ENCODE measurements at places on chromosomes 13 and 19.

DNA sequence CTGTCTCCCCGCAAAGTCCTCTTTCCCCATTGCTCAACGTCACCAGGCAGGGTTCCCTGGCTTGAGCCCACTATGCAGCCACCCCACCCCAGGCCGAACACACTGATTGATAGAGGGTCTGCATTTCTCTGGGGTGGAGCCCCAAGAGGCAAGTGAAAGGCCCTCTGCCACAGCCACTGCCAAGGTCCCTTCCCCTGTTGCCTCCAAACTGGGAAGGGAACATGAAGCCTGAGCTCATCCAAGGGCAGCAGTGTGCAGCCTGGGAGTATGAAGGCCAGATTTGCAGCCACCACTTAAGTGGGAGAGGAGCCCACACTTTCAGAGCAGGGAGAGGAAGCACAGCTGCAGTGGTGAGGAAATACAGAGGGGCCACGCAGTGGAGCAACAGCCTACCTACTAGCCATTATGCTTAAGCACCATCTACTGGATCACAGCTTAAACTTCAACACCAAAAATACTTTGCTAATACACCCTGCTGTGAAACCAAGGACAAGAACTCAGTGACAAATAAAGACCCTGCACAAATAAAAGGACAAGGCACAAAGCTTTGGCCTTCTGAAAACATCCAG is 48.6 kb downstream of the UBL3 start:
- DNase-seq: no peak

DNA sequence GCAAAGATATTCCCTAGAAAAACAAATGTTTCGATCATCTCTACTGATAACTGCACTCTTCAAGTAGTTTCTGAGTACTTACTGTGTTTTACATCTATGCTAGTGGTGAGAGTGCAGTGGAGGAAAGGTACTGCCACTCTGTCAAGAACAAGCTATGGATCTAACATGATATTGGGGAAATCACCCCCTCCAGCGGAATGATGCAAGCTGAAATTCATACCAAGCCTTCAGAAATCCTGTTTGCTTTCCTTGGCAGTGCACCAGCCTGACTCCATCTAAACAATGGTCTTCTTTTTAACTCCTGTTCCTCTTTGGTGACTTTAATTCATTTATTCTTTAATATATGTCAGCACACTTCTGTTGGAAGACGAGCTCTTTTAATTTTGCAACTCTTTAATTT is 238.0 kb downstream of the PCDH9 start:
- DNase-seq: peak; percentile 69

- DNase-seq: no peak
Measured at GRCh38 chr13:112772929-112773328, 83.1 kb downstream of the ATP11A start.

DNA sequence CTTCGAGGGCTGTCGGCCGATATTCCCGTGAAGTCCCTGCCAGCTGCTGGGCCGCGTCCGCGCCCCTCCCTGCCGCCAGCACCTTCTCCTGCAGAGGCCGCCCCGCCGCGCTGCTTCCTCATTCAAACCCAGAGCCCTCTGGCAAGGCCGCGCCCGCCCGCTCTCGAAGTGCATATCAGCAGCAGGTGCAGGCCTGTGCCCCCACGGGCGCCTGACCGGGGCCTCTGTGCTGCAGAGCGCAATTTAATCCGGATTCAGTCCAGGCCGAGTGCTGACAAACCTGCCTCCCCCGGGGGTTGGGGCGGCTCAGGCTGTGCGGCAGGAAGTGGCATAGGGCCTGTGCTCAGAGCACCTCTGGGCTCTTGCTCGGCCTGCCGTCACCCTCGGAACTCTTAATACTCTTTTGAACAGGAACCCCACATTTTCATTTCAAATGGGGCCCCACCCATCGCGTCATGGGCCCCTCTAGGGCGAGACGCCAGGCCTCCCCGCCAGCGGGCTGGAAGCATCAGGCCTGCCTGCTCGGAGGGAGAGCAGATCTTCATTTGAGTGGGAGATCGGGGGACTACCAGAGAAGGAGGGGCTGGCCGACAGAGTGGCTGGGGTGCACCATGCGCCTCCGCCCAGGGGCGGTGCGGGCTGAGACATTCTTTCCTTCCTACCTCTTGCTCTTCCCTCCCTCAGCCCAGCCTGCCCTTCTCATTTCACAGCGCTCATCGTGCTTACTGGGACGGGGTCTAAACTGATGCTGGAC is 125.7 kb downstream of the TNFRSF19 start:
- DNase-seq: peak; percentile 13

GRCh38 chr13:79290595-79291244 is 115.3 kb downstream of the RBM26 start:
- DNase-seq: no peak

DNA sequence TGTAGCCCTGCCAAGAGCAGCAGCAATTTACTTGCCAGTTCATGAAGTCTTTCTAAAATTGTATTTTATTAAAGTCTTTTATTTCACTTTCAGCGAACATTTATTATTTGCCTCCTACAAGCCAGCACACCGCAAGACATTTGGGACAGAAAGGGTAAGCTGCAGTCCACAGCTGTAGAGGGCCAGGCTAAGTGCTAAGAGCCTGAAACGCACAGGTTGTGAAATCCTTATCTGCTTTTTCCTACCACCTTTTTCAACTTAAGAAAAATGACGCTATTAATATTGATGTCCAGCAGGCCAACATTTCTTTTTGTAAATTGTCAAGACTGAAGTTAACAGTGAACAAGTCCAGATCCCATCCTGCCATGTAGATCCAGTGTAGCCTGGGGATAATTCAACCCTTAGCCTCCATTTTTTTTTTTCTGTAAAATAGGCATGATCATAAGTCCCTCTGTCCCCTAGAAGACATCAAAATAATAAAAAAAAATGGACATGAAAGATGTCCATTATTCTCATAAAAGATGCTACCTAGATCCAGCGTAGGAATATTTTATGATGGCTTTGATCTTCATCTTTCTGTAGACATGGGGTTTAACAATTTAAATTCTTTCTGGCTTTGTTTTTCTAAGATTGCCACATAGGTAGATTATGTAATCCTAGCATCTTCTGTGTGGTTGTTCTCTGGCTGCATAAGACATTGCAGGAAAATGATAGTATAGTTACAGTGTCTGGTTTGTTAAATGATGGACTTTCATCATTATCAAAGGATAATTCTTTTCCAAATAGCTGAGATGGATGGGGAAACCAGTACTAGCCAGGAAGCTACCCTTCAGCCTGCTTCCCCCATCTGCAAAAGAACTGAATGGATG is 128.4 kb downstream of the SHISA2 start:
- peak; percentile 16 for DNase-seq

DNA sequence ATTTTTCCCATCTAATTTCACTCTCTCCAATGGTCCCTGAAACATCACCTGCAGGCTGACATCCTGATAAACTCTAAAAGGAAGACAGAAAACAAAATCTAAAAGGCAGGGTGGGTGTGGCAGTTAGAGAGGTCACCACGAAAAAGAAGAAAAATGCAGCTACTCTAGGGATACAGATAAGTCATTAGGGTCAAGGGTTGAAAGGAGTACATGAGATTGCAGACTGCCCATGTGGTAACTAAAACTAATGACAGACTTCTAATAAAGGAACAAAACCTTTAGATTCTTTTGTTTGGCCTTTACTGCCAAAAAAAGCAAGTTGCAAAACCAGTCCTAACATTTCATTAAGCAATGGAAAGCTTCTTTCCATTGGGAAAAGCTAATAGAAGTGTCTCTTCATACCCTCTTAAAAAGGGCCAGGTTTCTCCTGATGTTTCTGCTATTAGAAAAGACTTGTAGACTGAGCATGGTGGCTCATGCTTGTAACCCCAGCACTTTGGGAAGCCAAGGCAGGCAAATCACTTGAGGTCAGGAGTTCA is 31.0 kb downstream of the THSD1 start:
- DNase-seq: no peak

GRCh38 chr13:111174377-111175114 is 59.4 kb downstream of the ARHGEF7 start:
- no peak for DNase-seq

- DNase-seq: no peak
Measured at GRCh38 chr19:21587117-21587461, 81.7 kb downstream of the ZNF429 start.

DNA sequence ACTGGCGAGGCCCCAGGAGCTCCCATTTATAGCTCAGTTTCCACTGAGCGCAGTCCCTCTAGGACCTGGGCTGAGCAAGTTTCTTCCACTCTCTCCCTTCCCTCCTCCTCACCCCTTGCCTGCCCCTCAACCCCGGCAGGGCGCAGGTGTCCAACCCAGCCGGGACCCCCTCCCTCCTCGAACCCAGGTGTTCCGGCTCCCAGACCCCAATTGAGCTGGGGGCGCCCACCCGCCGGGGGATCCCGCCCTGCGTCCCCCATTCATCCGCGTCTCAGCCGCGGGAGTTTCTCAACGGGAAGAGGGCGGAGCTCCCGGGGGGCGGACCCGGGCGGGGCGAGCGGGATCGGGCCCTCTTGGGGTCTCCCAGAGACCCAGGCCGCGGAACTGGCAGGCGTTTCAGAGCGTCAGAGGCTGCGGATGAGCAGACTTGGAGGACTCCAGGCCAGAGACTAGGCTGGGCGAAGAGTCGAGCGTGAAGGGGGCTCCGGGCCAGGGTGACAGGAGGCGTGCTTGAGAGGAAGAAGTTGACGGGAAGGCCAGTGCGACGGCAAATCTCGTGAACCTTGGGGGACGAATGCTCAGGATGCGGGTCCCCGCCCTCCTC is at the start of gene KIRREL2:
TSS of gene KIRREL2 (plus strand) at position 366 of the 604 bp plus-strand sequence. CDS start at position 575, 209 bp downstream.
- no peak for DNase-seq

- no peak for DNase-seq
Measured at GRCh38 chr13:105050686-105051085, 1484.8 kb downstream of the EFNB2 start.

DNA sequence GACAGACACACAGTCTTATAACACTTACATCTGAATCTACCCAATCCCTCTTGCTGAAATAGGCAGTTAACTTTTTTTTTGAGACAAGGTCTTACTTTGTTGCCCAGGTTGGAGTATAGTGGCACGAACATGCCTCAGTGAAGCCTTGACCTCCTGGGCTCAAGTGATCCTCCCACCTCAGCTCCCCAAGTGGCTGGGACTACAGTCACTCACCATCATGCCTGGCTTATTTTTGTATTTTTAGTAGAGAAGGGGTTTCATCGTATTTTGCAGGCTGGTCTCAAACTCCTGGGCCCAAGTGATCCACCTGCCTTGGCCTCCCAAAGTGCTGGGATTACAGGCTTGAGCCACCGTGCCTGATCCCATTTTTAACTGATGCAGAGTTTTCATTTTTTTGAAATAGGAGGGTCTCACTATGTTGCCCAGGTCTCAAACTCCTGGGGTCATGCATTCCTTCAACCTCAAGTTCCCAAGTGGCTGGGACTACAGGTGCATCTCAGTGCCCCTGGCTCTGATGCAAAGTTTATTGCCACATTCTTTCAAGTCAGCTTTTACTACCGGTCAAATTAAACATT is 7.6 kb downstream of the ELF1 start:
- DNase-seq: no peak

DNA sequence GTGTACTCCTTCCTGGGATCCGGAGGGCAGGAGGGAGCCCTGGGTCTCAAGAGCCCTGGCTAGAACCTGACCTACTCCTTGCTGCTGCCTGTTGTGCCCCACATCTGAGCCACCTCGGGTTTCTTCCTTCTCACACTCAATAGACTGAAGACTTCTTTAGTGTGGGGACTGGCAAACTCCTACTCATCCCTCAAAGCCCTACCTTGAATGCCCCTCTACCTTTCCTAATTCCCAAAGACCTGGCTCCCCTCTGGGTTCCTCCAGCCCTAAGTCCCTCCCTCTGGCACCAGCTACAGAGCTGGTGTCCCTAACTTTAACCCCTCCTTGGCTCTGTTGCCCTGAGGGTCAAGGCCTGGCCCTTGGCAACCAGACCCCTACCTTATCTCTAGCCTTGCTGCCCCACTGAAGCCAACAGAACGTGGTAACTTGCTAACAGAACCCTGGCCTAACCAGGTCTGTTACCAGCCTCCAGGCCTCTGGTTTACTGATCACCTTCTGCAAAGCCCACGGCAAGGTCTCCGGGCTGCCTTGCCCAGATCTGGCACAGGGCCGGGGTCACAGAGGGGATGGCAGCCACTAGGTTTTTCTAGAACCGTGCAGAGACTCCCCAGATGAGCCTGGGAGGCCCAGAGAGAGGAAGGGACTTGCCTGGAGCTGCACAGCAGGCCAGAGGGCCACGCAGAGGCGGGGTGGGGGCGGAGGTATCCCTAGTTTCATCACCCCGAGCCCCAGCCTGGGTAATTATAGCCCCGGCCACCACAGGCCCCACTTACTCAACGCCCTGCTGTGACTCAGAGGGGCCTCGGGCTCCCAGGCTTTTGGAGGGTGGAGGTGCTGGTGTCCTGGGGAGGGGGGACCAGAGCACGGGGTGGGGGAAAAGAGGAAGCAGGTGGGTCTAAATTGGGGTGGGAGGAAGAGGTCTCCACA is 15.3 kb downstream of the ZBTB7A start:
- DNase-seq: peak; percentile 88

DNA sequence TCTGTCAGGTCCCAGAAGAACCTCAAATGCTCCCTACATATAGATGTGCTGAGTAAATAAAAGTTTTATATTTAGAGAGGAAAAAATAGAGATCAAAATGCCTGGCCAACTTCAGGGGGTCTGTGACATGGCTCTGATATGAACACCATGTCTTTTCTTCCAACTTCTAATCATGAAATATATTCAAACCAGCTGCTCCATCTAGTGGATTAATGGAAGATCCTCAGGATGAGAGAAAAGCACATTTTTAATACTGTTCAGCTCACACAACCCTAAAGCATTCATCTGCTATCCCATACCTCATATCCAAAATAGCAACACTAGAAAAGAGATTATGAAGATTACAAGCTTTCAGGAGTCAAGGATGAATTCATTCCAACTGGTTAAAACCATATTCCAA is 56.0 kb upstream of the DOCK9 start:
- peak; percentile 42 for DNase-seq

DNA sequence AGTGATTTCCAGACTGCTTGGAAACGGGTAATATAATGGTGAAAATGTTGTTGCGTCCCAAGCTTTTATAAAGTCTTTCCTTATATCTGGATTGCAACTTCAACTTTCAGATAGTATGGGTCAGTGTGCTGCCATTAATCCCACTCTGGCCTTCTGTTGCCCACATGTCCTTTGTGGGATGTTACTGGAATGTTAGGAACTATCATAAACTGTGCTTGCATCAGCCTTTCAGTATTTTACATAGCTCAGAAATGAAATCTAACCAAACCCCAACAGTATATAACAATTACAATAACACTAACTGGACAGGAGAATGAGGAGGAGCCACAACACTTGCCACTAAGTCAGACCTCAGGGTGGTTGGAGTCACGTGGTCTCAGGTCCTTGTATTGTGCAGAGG is 78.9 kb downstream of the LNX2 start:
- DNase-seq: no peak

GRCh38 chr19:20333508-20333907 is 166.5 kb downstream of the ZNF486 start:
- DNase-seq: no peak

GRCh38 chr13:34064456-34065205 is 246.7 kb downstream of the RFC3 start:
- DNase-seq: no peak

All from epithelial cell of esophagus (primary cell).